Spinal cord (tissue), 10 donors: ENCODE measurements at places on chromosomes 1 and 21.

DNA sequence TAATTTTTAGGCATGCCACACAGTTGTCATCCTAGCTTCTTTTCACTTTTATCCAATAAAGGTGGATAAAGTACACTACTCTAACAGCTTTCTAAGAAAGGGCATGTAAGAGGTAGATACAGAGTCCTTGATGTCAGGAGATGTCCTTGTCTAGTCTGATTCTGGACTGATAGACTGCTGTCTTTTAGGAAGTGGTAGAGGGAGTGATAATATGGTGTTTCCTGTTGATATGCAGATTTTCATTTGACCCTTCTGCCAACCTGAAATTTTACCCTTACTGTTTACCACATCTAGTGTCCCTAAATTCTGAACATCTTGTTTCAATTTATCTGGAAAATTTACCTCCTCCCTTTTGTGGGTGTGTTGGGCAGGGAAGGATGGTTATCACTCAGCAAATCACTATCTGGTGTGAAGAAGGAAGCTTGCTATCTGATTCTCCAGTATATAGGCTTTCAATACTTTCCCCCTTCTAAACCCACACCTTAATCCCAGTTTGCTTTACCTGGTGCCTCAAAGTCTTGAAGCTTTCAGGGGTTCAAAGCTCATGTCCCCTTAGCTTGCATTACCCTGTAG is 354.9 kb upstream of the SNX7 start:
- no peak for DNase-seq

DNA sequence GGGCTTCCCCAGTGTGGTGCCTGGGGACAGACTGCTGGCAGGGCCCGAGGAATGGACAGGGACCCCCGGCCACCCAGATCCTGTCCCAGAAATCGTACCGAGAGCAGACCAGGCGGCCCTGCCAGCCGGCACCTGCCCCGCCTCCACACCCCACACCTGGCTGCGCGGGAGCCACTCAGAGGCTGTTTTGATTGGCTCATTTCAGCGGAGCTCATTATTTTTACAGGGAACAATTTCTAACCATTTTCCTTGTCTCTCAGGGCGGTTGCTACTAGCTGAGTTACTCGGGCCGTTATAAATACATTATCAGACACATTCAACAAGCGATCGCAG is 39.3 kb upstream of the AJAP1 start:
- DNase-seq: no peak

GRCh38 chr21:16570171-16570570 is 840.4 kb downstream of the USP25 start:
- DNase-seq: no peak

DNA sequence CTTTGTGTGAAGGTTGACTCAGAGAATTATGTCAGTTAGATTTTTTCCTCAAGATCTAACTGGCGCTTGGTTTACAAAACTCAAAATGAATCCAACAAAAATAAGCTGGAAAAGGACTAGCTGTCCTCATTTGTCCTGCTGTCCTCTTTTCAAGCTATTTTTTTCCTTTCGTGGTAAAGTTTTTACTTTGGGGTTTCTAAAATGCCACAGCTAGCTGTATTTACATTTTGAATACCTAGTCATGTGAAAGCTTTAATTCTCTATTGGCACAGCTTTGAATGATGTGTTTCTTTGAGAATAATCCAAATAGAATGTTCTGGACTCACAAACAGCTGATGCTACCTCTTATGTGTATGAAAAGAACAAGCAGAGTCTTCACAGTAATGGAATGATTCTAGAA is 673.6 kb upstream of the NR5A2 start:
- DNase-seq: peak; percentile 4

DNA sequence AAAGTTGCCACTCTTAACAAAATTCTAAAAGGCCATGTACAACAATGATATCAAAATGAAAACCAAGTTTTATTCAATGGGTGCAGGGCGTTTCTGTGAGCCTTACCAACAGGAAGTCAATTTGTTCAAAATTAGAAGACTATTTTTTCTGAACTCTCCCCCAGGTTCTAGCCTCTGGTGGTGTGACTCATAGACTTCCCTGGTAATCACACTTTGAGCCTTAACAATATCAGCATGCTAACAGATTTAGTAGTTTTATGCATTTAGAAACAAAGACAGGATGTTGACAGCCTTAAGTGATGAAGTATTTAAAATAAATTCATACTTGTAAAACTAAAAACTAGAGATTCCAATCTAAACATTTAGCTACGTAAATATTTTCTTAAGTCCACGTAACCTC is 88.4 kb downstream of the LRRC8C start:
- DNase-seq: no peak

GRCh38 chr1:205563927-205564441 is 59.5 kb downstream of the CDK18 start:
- no peak for DNase-seq

GRCh38 chr1:86938450-86938849 is 24.0 kb downstream of the HS2ST1 start:
- no peak for DNase-seq

- no peak for DNase-seq
Measured at GRCh38 chr1:152188673-152189591, 29.9 kb upstream of the RPTN start.

DNA sequence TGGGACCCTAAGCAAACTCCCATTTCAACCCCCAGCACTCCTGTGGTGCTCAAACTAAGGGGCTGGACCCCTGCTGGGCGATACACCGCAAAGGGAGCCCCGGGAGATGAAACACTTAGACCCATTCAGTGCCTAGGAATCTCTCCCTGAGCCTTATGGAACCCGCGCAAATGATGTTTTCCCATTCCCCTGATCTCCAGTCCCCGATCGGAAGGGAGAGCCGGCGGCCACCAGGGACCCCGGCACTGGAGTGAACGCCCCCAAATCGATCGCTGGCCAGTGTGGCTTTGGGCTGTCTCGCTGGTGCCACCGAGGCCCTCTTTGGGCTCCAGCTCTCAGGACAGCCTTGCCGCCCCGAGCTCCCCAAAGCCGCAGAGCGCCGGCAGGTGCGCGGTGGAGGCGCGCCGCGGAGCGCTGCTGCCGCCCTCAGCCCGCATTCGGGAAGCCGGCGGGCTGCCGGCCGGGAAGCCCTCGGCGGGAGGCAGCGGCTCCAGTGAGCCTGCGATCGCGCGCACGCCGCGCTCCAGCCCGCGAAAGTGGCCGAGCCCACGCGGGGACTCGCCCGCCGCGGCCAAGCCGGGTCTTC is 1.1 kb downstream of the PLXNA2 start:
- peak; percentile 60 for DNase-seq

GRCh38 chr1:39408641-39409054 is 82.8 kb upstream of the BMP8A start:
- peak; percentile 98 for DNase-seq

GRCh38 chr21:24714646-24715200 is 892.6 kb downstream of the MRPL39 start:
- DNase-seq: no peak

DNA sequence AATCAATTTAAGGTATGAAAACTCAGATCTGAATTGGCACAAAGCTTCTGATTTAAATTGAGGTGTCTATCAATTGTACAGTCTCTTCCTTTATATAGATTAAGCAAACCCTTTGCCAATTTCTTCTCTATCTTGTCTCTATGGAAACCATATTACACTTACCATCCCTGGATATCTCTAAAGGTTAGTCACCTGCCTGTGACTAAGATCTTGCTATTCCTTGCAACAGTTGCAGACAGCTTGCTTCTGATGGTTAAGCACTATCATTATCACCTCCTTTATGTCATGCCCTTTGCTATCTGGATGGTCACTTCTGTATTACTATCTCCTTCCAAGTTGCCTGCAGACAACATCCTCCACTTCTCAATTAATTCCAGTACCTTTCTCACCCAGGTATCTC is 998.6 kb upstream of the B3GALT2 start:
- DNase-seq: no peak

GRCh38 chr1:192905049-192905448 is 96.2 kb downstream of the RGS2 start:
- DNase-seq: no peak

DNA sequence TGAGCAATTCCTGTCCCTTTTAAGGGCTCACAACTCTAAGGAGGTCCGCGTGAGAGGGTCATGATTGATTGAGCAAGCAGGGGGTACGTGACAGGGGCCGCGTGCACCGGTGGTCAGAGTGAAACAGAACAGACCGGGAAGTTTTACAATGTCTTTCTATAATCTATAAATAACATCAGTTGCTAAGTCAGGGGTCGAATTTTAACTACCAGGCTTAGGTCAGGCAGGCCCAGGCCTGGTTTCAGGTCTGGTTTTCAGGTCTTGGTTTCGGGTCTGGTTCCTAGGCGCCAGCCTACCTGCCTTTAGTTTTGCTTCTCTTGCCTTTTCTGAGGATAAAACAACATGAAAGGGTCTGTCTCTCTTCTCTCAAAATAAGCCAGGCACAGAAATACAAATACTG is 476.0 kb upstream of the CAMK1G start:
- DNase-seq: no peak

DNA sequence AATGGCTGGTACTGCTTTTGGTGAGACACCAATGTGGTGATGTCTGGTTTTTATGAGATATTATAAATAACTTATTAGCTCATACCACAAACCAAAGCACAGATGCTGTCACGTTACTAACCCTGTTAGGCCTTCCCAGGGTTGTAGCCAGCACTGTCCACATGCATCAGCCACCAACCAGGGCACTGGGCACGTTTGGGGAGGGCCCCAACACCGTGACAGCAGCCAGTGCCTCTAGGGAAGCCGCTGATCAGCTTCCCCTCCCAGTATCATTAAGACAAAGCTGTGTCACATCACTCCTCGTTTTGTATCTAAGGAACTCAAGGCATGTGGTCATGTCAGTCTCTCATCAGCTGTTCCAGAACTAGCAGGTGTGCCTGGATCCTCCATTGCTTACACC is 13.9 kb downstream of the URB1 start:
- no peak for DNase-seq

GRCh38 chr1:155622191-155622590 is 12.2 kb downstream of the MSTO1 start:
- no peak for DNase-seq

GRCh38 chr1:65200411-65200810 is 52.4 kb downstream of the AK4 start:
- DNase-seq: no peak

- DNase-seq: no peak
Measured at GRCh38 chr21:29641635-29642550, 297.9 kb downstream of the GRIK1 start.

DNA sequence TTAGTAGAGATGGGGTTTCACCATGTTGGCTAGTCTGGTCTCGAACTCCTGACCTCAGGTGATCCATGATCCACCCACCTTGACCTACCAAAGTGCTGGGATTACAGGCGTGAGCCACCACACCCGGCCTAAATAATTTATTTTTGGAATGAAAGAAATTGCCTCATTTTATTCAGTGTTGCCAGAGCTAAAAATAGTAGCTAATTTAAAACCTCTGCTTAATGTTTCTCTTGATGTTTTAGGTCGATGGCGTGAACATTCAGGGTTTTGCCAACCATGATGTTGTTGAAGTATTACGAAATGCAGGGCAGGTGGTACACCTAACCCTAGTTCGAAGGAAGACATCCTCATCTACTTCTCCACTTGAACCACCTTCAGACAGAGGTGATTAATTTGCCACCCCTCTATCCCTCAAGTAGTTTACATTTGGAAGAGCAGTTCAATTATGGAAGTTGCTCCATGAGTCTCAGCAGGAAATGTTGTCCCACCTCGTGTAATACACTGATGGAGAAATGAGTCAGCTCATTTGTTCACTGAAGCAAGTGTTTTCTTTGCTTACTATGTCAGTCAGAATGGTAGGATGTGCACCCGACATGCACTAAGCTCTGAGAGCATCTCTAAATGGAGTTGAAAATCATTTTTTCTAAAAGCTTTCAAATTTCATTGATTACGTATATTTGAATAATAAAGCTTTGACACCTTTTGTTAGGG is 54.9 kb downstream of the PATJ start:
- no peak for DNase-seq

GRCh38 chr1:101185421-101185820 is 51.4 kb upstream of the S1PR1 start:
- no peak for DNase-seq

GRCh38 chr21:34820051-34820450 is 151.3 kb downstream of the CLIC6 start:
- DNase-seq: no peak

- no peak for DNase-seq
Measured at GRCh38 chr1:208597571-208597970, 353.4 kb upstream of the PLXNA2 start.

GRCh38 chr1:230315099-230315498 is 111.0 kb downstream of the PGBD5 start:
- DNase-seq: no peak

GRCh38 chr1:18151436-18152122 is 44.0 kb downstream of the IGSF21 start:
- DNase-seq: no peak

- no peak for DNase-seq
Measured at GRCh38 chr1:221793439-221794078, 51.7 kb upstream of the DUSP10 start.

DNA sequence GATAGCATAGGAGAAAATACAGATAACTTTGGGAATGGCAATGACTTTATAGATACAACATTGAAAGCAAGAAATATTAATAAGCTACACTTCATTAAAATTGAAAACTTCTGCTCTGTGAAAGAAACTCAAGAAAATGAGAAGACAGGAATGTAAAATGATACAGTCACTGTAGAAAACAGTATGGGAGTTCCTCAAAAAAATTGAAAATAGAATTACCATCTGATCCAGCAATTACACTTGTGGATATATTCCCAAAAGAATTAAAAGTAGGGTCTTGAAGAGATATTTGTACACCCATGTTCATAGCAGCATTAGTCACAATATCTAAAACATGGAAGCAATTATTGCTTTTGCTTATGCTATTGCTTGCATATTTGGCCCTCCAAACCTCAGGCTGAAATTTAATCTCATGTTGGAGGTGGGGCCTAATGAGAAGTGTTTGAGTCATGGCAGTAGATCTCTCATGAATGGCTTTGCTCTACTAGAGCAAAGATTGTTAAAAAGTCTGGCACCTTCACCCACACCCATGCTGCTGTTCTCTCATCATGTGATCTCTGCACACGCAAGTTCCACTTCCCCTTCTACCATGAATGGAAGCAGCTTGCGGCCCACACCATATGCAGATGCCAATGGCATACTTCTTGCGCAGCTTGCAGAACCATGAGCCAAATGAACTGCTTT is 15.3 kb upstream of the AHCYL1 start:
- DNase-seq: no peak

DNA sequence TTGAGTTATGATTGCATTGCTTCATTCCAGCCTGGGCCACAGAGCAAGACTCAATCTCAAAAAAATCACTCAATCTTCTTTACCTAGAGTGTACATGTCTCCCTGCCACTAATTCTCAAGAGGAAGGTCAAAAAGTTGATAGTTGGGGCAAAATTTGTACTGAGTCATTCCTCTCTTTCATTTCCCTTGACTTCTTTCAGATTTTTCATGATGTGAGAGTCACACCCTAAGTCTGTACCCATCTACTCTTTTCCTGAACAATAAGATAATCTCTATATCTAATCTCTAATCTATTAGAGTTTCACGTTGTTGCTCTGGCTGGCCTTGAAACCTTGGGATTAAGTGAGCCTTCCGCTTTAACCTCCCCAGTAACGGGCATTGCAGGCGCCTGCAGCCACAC is 1.1 kb upstream of the BRDT start:
- no peak for DNase-seq
